Spleen (tissue), 13 donors: ENCODE measurements at places on chromosomes 16 and 17. TPM values are rescaled to one million over a fixed set of nuclear protein-coding genes. Genes with fewer than 3 reads are reported as not detected.

- H3K36me3 ChIP-seq, result no peaks in the 10 kb centered on the region
- no peak for DNase-seq
- H3K4me1 ChIP-seq, result peaks cover 74% of the 10 kb centered on the region
- peak overlapping the region; percentile 48 for H3K4me3 ChIP-seq
- peak overlapping the region; percentile 0 for H3K27ac ChIP-seq
Observed at GRCh38 chr16:25051406-25052150, 36.4 kb upstream of the ARHGAP17 start.

Gene ZNF263
- polyA plus RNA-seq, result 16.0 TPM

GRCh38 chr16:85396879-85397871, 215.9 kb upstream of the GSE1 start:
- peak; percentile 66 for DNase-seq
- no peaks in the 10 kb centered on the region for H3K27me3 ChIP-seq
- peaks cover 10% of the 10 kb centered on the region for H3K4me1 ChIP-seq
- no peaks in the 10 kb centered on the region for H3K36me3 ChIP-seq
- no peak overlapping the region for H3K4me3 ChIP-seq
- peak overlapping the region; percentile 40 for H3K27ac ChIP-seq

Gene OTOP2
- polyA plus RNA-seq, result not detected

GRCh38 chr17:45812102-45812501, 28.0 kb downstream of the CRHR1 start:
- no peaks in the 10 kb centered on the region for H3K4me1 ChIP-seq
- no peak for DNase-seq
- no peak overlapping the region for H3K4me3 ChIP-seq
- H3K27ac ChIP-seq, result no peak overlapping the region

- H3K4me3 ChIP-seq, result no peak overlapping the region
- no peaks in the 10 kb centered on the region for H3K4me1 ChIP-seq
- H3K27me3 ChIP-seq, result no peaks in the 10 kb centered on the region
- no peak overlapping the region for H3K27ac ChIP-seq
Observed at GRCh38 chr17:70929226-70929625, 759.9 kb downstream of the KCNJ2 start.

Gene NUDT16L1
- polyA plus RNA-seq, result 29.0 TPM

Gene OR3A2
- polyA plus RNA-seq, result not detected

DNA sequence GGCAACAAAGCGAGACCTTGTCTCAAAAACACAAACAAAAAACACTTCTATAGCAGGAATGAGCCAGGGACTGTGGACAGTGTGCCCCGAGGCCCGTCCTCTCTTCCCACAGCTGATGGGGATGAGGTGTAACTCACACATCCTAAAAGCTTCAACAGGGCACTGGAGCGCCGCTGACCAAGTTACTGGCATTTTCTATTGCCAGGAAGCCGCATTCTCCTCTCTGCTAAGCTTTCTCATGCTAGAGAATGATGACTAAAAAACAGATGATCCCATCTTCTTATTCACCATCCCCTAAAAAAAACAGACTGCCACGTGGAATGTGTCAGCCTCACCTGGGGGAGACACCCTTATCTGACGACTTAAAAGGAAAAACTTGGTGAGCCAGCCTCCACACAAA, 16.3 kb downstream of the CARHSP1 start:
- H3K36me3 ChIP-seq, result no peaks in the 10 kb centered on the region
- no peak overlapping the region for H3K4me3 ChIP-seq
- peaks cover 18% of the 10 kb centered on the region for H3K4me1 ChIP-seq

Gene SUMO2
- 117 TPM for polyA plus RNA-seq

DNA sequence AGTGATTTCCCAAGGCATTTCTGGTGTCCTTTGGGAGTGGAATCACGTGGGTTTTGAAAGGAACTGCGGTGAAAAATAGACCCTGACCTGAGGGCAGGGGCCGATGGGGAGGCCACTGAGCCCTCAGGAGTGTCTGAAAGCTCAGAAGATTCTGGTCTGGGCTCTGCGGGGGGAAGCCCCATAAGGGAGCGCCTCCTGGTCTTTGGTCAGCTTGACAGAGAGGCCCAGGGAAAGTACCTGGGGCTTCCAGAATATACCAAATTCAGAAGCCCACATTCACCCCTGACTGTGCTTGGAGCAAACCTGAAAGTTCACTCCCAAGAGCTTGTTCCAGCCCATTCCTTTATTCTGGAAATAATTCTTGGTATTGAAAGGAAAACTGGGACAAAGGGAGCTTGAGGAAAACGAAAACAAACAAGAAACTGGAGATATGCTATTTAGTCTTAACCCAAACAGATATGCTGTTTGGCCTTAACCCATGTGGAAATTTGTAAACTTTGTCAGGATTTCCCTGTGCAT, 23.2 kb upstream of the NAGLU start:
- no peaks in the 10 kb centered on the region for H3K27me3 ChIP-seq
- peaks cover 34% of the 10 kb centered on the region for H3K4me1 ChIP-seq
- peaks cover 76% of the 10 kb centered on the region for H3K36me3 ChIP-seq
- H3K4me3 ChIP-seq, result no peak overlapping the region
- no peak for DNase-seq
